Activated naive CD4-positive, alpha-beta T cell (primary cell): ENCODE measurements at places on chromosomes 16 and 17.

GRCh38 chr16:72947379-72948237, 100.3 kb downstream of the ZFHX3 start:
- no peak for DNase-seq

GRCh38 chr16:50842589-50842988, 100.7 kb downstream of the CYLD start:
- no peak for DNase-seq

GRCh38 chr16:70750893-70751467, 50.0 kb downstream of the VAC14 start:
- no peak for DNase-seq

DNA sequence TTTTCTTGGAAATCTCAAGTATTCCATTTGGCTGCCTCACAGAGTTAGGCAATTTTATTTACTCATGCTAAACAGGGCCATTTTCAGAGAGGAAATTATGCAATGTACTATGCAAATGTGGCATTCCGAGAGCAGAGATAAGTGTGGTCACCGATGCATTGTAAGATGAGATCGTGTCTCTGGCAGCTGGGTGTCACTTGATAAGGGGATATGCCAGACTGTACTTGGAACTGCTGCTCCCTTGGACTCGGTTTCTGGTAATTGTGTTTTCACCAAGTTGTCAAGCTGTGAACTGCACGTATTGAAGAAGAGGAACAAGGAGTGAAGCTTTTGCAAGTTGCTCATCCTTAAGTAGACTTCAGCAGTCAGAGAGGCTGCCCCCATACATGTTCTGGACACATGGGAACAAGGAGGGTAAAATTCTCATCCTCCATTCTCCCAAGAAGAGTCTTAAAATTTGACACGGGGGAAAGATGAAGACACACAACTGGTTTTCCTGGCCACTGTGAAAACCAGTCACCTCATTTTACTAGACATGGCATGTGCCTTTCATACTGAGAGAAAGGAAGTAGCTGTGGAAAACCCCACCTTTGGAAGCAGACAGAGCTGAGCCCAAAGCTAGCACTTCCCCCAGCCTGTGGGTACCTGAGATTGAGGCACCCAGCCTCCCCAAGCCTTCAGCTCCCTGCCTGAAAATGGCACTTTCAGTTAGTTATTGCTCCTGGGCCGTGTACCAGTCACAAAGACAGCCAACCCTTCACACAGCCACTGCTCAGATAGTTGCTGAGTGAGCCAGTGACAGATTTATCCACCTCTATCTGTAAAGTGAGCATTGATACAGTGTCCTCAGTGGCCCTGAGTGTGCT, 150.7 kb downstream of the SOCS1 start:
- no peak for DNase-seq

DNA sequence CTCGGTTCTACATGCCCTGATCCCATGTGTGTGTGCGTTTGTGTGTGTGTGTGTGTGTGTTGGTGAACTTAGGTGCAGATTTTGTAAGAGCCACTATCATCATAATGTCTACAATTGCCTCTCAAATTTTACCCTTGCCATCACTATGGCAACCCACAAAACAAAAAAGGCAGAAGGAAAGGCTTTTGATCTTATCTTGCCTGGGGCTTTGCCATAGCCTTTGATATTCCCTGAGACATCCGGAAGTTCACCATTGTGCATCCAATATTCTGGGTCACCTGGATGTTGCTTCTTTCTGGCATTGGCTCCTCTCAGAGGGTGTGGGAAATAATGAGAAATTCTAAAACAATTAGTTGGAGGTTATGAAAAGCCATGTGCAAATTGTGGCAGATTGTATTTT, 114.7 kb downstream of the HAPSTR1 start:
- DNase-seq = no peak

GRCh38 chr17:22265807-22266206, 573.5 kb downstream of the KCNJ18 start:
- no peak for DNase-seq

- no peak for DNase-seq
Observed at GRCh38 chr16:1666316-1666715, 11.8 kb upstream of the JPT2 start.

DNA sequence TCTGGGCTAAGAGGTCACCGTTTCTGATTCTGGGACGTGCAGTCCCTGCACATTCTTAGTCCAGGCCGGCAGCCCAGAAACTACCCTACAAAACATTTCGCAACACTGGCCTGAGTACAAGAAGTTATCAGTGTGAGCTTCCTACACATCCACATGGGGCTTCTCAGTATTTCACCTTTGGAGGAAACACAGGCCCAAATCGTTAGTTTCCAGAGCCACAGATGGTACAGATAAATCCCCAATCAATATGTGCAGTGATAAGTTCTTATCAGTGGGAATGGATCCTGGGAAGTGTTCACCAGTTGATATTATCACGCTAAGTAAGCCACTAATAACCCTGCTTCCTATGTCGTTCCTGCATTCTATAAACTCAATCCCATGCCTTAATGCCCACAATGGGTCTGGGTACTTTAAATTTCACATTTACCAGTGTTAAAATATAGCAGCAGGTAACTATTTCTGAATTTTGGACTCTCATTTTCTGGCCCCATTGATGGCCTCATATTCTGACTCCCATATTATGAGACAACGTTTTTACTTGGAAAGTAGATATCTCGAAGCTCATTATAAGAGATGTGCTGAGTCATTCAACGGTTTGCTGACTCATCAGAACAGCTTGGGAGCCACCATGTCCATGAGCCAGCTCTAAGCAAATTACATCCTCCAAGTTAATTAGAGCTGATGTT, 370.2 kb upstream of the MAF start:
- DNase-seq = no peak
